ENCODE measurements at places on chromosomes 7 and 10.

- no peak for DNase-seq
These were observed 6.8 kb downstream of the ITGA8 start for GRCh38 chr10:15712883-15713282.

DNA sequence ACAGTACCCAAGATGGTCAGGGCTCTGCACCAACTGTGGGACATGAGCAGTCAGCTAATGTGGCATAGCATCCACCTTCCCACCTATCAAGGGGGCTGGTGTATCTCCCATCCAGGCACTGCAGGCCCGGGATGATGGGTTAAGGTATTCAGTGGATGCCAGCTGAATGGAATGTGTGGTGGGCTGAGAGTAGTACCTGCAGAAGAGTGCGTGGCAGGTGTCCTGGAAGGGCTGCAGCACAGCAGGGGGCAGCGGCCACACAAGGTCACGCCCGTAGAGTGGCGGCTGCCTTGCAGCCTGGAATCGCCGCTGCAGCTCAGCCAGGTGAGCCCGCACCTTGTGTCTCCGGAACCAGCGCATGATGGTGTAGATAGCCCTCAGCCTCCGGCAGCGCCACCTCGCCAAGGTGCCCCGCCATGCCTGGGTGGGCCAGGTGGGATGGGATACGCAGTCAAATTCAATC is 13.3 kb downstream of the MYO1G start:
- DNase-seq, result no peak

DNA sequence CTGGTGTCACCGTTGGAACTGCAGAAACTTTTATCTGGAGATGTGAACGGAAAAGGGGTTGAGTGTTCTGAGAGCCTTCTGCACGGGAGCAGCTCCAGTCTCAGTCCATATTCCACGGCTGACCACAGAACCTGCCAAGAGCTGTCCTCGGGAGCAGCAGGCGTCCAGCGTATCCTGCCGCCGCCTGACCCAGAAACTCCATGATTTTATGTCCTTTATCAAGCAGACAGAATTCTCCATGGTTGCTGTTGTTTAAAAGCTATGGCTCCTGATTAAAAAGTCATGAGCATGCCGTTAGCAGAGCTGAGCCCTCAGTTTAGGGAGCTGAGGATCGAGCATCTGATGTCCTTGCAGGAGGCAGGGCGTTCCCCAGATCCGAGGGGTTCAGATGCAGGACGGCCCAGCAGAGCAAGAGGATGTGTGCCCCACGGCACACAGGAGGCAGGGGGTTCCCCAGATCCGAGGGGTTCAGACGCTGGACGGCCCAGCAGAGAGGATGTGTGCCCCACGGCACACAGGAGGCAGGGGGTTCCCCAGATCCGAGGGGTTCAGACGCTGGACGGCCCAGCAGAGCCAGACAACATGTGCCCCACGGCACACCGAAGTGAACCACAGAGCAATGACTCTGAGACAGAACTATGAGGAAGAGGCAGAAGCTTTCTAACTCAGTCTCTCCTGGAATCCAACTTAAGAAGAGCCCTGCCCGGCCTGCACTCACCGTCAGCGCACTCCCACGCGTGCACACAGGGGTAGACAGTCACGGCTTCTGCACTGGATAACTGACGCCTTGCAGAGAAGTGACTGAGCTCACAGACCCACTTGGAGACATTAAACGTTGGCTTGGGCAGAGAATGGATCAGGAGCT is 96.4 kb downstream of the WDR37 start:
- DNase-seq, result no peak

- DNase-seq, result no peak
These were observed 9.9 kb upstream of the SRRM3 start for GRCh38 chr7:76191783-76192240.

DNA sequence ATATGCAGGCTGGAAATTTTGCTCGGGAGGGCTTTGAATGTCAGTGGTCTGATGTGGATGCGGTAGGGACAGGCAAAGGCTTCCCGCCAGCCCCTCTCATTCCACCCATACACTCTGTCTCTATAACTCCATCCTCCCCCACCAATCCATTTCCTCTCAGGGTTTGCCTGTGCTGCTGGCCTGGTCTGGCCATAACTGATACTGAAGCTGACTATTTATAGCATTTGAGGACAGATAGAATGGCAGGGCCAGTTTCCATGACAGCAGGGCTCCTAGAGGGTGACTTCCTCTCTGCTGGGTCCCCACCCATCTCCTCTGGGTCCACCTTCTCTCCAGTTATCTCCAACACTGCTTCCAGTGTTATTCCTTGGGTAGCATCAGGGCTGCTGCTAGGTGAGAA is 6.6 kb upstream of the PDLIM1 start:
- DNase-seq, result no peak

DNA sequence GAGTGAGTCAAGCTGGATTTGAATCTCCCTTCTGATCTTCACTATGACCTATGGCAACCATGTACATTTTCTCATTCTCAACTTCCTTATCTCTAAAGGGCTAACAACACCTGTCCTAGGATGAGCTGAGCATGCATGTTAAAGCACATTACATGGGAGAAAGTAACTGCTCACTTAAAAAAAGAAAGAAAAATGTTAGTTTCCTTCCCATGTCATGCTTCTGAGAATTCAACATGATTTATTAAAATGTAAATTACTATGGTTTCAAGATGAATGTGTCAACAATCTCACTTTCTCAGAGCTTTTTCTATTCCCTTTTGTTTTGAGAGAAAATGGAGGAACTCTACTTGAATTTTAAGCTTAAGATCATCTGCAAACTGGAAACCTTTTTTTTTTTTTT is 295.3 kb downstream of the SKIDA1 start:
- no peak for DNase-seq

GRCh38 chr7:29239638-29240037 is 45.1 kb downstream of the CHN2 start:
- no peak for DNase-seq

DNA sequence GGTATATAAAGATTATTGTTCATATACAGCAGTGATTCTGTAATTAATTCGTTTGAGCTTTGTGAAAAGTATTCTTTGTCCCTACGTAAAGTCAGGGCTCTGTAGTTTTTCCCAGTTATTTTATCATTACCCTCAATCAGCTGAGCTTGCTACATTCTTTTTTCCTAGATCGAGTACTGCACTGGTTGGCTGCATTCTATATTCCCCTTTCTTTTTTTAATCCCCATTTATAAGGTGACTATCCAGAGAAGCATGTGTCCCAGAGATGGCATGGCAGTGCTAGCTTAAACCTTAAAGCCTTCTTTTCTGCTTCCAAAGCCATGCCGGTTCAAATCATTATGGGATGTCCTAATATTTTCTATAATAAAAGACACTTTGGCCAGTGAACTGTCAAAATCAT is 230.1 kb upstream of the CELF2 start:
- no peak for DNase-seq

DNA sequence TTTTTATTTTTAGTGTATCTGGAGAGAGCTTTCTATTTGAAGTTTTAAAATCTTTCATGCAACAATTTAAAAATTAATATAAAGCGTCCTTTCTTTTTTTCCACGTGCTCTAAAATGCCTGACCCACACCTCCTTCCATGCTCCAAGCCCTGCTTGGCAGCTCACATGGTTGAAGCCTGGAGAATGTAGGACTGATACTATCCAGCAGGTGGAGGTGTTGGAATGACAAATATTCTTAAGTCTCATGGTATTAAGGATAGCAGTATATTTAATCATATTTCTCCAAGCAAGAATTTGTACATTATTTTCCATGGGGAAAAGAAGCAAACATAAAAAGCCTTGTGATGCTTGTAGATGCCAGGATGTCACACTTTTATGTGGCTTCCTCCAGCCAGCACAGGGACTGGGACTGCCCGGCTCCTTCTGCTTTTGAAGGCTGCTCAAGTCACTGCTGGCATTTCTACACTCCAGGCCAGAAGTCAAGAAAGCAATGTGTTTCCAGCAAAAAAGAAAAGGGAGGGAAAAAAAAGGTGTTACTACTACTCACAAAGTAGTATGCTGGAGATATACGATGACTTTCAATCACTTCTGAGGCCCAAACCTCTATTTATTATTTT is 49.7 kb downstream of the BZW2 start:
- no peak for DNase-seq

GRCh38 chr7:106032295-106032694 is 69.2 kb downstream of the CDHR3 start:
- no peak for DNase-seq

- DNase-seq, result no peak
These were observed 109.8 kb upstream of the PALS2 start for GRCh38 chr7:24463474-24463873.

DNA sequence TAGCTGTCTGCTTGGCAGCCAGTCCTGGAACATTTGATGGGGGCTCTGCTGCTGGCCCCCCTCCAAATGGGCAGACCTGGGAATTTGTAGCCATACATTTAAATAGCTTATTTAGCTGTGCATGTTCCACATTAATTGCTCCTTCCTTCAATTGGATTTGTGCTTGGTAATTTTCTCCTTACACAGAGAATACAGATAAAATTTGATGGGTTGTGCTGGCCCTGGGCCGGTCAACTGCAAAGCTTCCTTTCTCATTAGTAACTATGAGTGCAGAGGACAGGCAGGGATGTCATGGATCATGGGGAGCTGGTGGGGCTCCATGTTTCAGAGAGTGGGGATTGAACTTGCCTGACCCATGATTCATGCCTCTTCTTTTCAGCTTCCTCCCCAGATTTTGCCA is 201.5 kb upstream of the GHITM start:
- DNase-seq, result no peak

DNA sequence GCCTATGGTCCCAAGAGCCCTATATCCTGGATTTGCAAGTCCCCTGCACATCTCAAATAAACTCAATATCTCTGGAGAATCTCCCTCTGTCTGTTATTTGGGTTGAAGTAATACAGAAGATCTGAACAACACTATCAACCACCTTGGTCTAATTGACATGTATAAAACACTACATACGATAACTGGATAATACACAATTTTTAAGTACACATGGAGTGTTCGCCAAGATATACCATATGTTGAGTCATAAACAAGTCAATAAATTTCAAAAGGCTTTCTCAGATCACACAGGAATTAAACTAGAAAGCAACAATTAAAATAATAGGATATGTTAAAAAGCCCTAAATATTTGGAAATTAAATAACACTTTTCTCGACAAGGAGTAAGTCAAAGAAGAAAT is 5.6 kb upstream of the GARS1 start:
- DNase-seq, result no peak

DNA sequence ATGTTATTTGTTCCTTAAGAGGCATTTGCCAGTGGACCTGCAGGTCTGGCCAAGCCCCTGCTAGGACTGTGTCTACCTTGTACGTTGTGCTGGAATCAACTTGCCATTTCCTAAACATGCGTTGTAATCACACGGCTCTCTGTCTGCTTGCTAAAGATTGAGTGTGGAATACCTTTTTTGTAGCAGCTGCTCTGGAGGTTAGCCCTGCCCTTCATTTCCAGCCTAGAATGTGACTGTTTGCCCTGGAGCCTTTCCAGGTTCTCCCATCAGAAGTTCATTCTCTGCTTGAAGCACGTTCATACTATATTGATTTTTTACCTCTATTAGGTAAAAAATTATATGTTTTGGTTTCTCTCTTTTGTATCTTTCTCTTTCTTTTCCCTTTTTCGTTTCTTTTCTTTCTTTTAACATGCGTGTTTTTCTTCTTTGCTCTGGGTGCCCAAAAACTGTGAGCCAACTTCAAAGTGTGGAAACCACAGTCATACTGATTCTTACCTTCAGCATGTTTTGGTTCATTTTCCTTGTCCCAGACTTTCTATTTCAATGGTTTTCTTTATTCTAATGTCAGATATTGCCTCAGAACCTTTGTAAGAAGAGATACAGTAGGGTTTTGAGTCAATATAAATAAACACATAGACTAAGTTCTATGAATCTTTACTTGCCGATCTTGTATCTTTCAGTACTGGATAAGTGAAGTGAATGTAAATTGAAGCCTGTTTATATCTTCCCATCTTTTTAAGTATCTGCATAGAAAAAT is 111.9 kb upstream of the RPA3 start:
- no peak for DNase-seq
